Stimulated activated CD8-positive, alpha-beta memory T cell treated with anti-CD3 and anti-CD28 coated beads, Interleukin-7, amount 100 ng/mL, for 1 hour (primary cell): ENCODE measurements at places on chromosomes 3 and 15.

- no peak for DNase-seq
Measured at GRCh38 chr15:93210995-93211394, 122.0 kb upstream of the RGMA start.

DNA sequence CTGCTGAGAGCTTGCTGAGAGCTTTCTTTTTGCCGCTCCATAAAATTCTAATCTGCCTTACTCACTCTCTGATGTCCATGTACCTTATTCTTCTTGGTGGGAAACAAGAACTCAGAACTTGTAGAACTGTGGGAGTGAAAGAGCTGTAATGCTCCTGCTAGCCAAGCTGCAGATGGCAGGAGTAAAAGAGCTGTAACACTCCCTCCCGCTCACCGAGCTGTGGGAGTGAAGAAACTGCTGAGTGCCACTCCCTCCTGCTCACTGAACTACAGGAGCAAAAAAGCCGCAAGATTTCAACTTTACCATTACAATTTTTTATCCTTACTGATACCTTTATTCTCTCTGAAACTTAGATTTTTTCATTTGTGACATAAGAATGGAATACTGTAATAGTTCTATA is 199.1 kb downstream of the SI start:
- no peak for DNase-seq

- DNase-seq: no peak
Measured at GRCh38 chr15:91552555-91552954, 301.0 kb upstream of the SLCO3A1 start.

GRCh38 chr3:71201939-71202338 is 381.6 kb downstream of the FOXP1 start:
- no peak for DNase-seq

- DNase-seq: no peak
Measured at GRCh38 chr3:59289831-59290230, 240.0 kb upstream of the CFAP20DC start.
